ENCODE measurements at places on chromosomes 1 and 21. TPM values are rescaled to one million over a fixed set of nuclear protein-coding genes. Genes with fewer than 3 reads are reported as not detected.
A peak's percentile ranks its signal among the peaks of the same experiment; 100 is the strongest.

GRCh38 chr1:10733474-10734366, 62.7 kb downstream of the CASZ1 start:
- no peak for DNase-seq

GRCh38 chr1:166165661-166166328, 1.0 kb downstream of the FAM78B start:
- peak; percentile 5 for DNase-seq

DNA sequence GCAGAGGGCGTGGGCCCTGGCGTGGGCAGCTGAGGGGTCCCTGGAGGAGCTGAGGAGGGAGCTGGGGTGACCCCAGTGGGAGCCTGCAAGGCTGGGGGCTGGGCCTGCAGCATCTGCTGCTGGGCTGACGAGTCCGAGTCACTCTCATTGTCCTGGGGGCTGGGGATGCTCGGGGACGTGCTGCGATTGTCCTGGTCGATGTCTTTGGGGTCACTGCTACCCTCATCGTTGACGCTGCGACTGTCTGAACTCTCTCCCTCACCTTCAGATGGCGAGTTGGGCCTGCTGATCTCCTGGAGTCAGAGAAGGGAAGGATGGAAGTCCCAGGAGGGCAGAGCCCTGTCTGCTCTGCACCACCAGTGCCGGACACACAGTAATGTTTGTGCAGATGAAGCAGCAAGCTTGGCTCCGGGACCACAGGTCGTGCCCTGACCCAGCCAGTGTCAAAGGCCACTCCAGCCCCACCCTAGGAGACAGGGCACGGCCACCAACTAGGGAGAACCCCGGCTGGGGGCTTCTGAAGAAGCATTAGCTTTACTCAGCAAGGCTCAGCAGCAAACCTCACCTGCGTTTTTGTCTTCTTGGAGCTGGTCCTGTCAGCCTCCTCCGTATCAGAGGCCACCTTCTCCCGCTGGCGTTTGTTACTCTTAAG, 43.4 kb downstream of the SLC45A1 start:
- DNase-seq = no peak

DNA sequence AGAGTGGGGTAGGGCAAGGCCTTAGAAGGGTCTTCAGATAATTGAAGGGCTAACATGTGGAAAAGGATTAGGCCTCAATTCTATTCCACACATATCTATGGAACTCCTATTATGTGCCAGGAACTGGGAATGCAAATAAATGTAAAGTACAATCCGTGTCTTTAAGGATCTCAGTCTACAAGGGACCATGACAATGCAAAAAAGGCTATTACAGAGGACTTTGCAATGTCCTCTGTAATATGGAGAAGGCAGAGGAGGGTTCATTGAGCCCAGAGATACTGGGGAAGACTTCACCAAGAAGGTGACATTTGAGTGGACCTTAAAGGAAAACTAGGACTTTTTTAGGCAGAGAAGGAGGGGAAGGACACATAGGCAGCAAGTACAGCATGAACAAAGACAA, 4.5 kb upstream of the SCMH1 start:
- DNase-seq = no peak

GRCh38 chr1:94926126-94926914, 590 bp downstream of the CNN3 start:
- peak; percentile 72 for DNase-seq

Gene CEP170
- total RNA-seq = 72.8 TPM

DNA sequence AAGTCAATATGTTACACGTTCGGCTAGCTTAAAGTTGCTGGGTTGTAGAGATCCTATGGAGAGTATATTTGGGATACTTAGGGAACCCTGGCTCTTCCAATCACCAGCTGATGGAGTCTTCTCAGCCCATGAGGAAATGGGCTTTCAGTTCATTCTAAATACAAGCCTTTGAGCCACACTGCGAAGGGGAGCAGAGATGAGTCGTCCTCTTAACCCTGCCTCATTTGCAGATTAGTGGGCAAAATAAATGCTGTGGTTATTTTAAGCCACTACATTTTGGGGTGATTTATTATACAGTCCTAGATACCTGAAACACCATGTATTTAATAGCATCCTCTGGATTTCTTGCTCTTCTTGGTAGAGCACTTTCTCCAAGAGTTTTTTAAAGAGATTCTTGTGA, 19.0 kb upstream of the VCAM1 start:
- DNase-seq = no peak

- DNase-seq = no peak
Measured at GRCh38 chr1:164756741-164757140, 197.8 kb downstream of the PBX1 start.

Gene EPRS1
- 84.8 TPM for total RNA-seq

DNA sequence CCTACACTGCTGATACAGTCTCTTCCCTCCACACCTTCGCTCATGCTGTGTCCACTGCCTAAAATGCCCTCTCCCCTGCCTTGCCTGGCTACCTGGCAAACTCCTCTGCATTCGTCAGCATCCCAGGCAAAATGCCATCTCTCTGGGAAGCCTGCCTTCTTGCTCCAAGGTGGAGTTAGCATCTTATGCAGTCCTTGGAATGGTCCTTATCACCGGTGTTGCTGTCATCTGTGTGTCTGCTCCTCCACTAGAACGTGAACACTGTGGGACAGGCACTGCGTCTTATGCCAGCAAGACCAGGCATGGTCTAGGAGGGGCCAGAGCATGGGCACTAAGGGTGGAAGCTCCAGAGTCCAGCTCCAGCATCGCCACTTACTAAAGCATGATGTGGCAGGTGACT, 211.8 kb downstream of the MATN1 start:
- DNase-seq = no peak

DNA sequence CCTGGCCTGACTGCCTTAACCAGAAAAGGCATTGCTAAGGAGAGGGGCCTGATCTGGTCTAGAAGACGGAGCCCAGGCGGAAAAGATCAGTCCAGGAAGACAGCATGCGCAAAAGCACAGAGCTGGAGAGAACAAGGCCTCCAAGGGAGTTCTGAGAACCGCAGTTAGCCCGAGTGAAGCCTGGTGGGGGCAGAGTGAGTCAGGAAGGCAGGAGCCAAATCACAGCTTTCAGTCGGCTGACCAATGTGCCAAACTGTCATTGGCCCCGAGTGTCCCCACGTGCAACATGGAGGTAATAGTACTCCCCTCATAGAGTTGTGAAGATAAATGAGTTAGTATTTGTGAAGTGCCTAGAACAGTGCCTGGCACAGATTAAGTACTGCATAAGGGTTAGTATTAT, 1.2 kb upstream of the TSPAN2 start:
- no peak for DNase-seq

All from lung microvascular endothelial cell (primary cell).